Adrenal gland (tissue), 19 donors: ENCODE measurements at places on chromosomes 7 and 10. TPM values are rescaled to one million over a fixed set of nuclear protein-coding genes. Genes with fewer than 3 reads are reported as not detected.

NPC1L1 gene
- total RNA-seq, result 0.39 TPM

MCM7 gene
- total RNA-seq, result 51.0 TPM

MYL10 gene
- total RNA-seq, result not detected

CALD1 gene
- 128 TPM for total RNA-seq

COMTD1 gene
- total RNA-seq, result 34.8 TPM

NACAD gene
- total RNA-seq, result 5.0 TPM

HTR5A gene
- total RNA-seq, result not detected

NEUROD6 gene
- total RNA-seq, result not detected

HOXA2 gene
- 1.2 TPM for total RNA-seq

CFAP43 gene
- total RNA-seq, result 1.0 TPM

ASB15 gene
- not detected for total RNA-seq

PDGFA gene
- 19.2 TPM for total RNA-seq

ACBD7 gene
- not detected for total RNA-seq

MCU gene
- total RNA-seq, result 14.9 TPM

FKBP6 gene
- not detected for total RNA-seq
